ENCODE measurements at places on chromosomes 11 and 22.

- no peak for DNase-seq
Observed at GRCh38 chr11:72085621-72086351, 5.1 kb downstream of the LRRC51 start.

GRCh38 chr11:1826552-1827094 lies 8.2 kb upstream of the SYT8 start:
- DNase-seq = peak; percentile 62

GRCh38 chr11:76799066-76799804 lies 16.1 kb downstream of the TSKU start:
- peak; percentile 92 for DNase-seq

DNA sequence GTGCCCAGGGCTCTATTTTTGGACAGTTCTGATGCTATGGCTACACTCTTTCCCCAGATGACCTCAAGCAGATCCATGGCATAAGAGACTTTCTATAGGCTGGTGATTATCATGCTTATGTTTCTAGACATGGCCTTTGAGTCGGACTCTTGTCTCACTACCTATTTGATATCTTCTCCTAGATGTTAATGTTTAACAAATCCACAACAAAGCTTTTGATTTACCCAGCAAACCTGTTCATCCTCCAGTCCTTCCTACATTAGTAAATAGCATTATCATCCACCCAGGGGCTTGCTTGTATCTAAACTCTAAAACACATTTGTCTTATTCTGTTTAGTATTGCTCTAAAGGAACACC lies 188.7 kb downstream of the CSNK2A3 start:
- DNase-seq = no peak

DNA sequence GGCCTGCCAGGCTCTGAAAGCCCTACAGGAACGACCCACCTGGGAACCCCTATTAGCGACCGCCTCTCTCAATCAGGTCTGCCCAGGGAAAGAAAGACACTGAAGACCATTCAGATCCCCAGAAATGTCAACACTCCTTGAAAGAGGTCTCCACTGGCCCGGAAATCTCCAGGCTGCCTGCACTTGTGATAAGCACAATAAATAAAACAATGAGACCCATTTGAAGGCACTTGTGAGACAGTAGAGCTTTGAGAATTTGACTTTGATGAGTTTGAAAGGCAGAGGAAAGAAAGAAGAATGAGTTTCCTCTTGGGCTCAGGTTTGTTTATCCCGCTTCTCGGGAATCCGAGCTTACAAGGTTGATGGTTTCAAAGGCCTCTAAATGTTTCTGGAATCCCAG lies 416.3 kb downstream of the BUD13 start:
- no peak for DNase-seq

- DNase-seq = no peak
Observed at GRCh38 chr11:15233371-15234165, 118.8 kb downstream of the INSC start.

DNA sequence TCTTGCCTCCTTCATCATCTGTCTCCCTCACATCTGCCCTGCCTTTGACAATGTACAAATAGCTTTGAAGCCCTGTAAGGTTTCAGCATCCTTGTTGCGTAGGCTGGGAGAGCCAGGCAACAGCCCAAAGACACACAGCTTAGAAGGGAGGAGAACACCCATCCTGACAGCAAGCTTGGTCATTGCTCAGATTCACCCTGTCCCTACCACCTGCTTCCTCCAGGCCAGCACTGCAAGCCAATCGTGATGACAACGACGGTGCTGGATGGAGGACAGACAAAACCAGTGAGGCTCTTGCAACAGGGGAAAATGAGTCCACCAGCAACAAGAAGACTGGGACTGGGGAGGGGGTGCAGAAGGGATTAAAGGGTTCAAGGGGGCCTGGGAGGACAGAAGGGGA lies 32.9 kb upstream of the CD5 start:
- DNase-seq = no peak

DNA sequence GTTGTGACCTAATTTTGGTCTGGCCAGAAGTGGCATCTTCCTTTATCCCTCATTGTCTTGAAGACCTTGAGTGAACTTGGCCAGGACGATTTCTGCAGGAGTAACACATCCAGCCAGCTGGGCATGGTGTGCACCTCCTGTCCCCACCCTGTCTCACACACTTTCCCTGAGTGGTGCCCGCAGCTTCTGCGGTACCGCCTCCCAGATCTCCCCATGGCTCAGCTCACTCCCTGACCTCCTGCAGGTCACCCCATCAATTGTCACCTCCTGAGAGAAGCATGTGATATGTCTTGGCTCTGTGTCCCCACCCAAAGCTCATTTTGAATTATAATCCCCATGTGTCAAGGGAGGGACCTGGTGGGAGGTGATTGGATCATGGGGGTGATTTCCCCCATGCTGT lies 50.2 kb upstream of the TP53I11 start:
- DNase-seq = no peak

- DNase-seq = no peak
Observed at GRCh38 chr11:87430821-87431220, 393.1 kb downstream of the TMEM135 start.
